ENCODE measurements at places on chromosomes 4 and X.

DNA sequence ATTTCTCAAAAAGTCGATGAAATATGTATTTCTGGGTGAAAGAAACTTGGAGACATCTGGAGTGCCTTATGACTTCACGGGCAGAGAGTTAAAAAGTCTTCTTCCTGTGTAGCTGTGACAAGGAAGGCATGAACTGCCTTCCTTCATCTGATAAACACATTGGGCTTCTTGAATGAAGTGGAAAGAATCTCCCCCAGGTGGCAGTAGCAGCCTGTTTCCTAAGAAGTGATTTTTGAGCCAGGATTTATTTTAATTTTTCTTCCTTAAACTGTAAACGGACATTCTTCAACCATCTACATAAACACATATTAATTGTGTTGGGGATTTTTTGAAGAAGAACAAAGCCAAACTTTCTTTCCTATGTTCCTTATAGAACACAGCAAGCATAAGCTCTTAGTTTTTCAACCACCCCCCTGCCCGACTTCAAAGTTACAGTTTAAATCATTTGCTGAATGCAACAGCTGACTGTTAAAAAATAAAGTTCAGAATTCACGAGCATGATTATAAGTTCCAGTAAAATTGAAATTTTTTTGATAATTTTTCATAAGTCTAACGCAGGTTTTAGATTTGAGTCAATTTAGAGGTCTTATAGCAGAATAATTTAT, 980 bp upstream of the GIMD1 start:
- DNase-seq = no peak

GRCh38 chr4:139826426-139826825, 160.8 kb downstream of the MGST2 start:
- DNase-seq = no peak

GRCh38 chrX:3176439-3176820, 135.2 kb downstream of the ARSF start:
- DNase-seq = no peak

GRCh38 chr4:39205000-39205399, 22.7 kb downstream of the WDR19 start:
- no peak for DNase-seq

- DNase-seq = no peak
Measured at GRCh38 chr4:6271701-6272465, 2.2 kb downstream of the WFS1 start.

DNA sequence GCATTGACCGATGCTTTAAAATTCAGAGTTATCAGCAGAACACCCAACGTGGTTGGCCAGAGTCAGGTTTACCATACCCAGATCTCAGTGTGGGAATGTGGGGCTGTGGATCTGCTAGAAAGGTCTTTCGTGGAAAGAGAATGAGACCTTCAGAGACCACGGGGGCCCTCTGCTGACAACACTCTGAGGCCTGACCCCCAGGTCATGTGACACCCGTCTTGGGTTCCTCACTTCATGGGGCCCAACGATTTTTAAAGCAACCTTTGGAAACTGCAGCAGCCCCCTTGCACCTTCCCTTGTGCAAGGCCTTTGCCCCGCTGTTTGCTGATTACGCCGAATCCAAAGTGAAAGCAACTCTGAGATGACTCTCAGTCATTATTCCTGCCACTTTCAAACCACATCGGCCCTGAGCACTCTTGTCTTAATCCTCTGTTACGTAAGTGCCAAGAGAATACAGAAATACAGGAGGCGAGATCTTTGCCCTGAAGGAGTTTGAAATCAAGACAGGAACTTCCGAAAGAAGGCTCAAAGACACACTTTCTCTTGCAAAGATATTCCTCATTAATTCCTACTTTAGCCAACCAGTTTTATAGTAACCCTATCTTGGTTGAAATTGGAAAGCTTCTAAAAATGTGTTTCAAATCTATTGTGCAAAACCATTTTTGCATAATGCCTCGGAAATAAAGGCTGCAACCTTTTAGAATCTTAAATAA, 88.3 kb downstream of the EVC2 start:
- DNase-seq = no peak

- DNase-seq = no peak
Measured at GRCh38 chr4:90960433-90960832, 833.2 kb downstream of the CCSER1 start.

- DNase-seq = no peak
Measured at GRCh38 chrX:28273736-28274135, 292.5 kb upstream of the DCAF8L1 start.

GRCh38 chr4:148780426-148781005, 338.3 kb upstream of the NR3C2 start:
- DNase-seq = no peak

- DNase-seq = no peak
Measured at GRCh38 chrX:21738950-21739287, 19.0 kb downstream of the SMPX start.

DNA sequence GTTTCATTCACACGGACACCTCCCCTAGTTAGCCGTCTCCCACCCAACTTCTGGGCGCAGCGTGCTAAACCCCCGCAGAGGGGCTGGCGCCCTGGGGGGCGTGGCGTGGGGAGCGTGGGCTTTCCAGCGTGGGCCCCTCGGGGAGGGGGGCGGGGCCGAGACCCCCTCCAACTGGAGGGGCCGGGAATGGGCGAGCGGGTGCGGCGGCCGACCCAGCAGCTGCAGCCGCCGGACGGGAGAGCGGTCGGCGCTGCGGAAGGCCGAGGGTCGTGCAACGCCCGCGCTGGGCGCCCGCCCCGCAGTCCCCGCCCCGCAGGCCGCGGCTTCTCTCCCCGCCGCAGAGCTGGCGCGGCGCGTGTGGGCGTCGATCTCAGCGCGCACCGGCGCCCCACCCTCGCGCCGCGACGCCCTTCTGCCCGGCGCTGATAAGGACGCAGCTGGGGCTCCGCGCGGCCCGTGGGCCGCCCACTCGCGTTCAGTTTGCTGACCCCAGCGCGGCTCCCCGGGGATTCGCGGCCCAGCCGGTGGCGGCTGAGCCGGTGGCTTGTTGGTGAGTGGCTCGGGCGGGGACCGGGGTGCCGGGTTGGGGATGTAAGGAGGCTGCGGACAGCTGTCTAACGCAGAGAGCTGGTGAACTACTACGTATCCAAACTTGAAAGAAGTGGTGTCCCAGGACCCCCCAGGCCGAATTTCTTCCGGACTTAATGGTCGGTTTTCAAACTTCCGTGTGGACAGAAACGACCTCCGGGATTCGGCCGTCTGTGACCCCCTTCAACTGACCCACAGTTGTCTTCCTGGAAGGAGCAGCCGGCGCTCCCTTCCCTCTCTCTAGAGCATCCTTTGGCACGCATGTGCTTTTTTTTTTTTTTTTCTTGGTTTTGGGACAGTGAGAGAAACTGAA, 1.5 kb downstream of the FHDC1 start:
- no peak for DNase-seq

GRCh38 chr4:6095023-6095752, 77.0 kb upstream of the C4orf50 start:
- no peak for DNase-seq

GRCh38 chr4:182103614-182104319, 139.4 kb upstream of the TENM3 start:
- no peak for DNase-seq

DNA sequence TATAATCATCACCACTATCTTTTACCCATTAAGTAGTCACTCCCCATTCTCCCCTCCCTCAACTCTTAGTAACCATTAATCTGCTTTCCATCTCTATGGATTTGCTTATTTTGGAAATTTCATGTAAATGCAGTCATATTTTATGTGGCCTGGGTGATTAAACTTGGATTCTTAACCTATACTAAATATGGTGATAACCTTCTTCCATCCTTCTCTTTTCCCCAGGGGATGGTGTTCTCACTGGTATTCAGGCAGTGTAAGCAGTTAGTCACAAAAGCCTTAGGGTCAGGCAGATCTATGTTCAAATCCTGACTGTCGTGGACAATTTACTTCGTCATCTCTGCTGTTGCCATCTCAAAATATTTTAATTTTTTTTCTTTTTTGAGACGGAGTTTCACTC, 29.6 kb downstream of the RAB40AL start:
- DNase-seq = no peak

- no peak for DNase-seq
Measured at GRCh38 chrX:34826964-34827363, 115.6 kb upstream of the FAM47B start.

- no peak for DNase-seq
Measured at GRCh38 chr4:129747756-129748155, 651.8 kb downstream of the C4orf33 start.
